ENCODE measurements at places on chromosomes 11 and 22. TPM values are rescaled to one million over a fixed set of nuclear protein-coding genes. Genes with fewer than 3 reads are reported as not detected.

The APOA4 gene
- not detected for total RNA-seq

The CALCA gene
- not detected for total RNA-seq

The ACTN3 gene
- under 0.01 TPM for total RNA-seq

The STK33 gene
- total RNA-seq: 2.3 TPM

The ZNF280B gene
- total RNA-seq: 1.9 TPM

DNA sequence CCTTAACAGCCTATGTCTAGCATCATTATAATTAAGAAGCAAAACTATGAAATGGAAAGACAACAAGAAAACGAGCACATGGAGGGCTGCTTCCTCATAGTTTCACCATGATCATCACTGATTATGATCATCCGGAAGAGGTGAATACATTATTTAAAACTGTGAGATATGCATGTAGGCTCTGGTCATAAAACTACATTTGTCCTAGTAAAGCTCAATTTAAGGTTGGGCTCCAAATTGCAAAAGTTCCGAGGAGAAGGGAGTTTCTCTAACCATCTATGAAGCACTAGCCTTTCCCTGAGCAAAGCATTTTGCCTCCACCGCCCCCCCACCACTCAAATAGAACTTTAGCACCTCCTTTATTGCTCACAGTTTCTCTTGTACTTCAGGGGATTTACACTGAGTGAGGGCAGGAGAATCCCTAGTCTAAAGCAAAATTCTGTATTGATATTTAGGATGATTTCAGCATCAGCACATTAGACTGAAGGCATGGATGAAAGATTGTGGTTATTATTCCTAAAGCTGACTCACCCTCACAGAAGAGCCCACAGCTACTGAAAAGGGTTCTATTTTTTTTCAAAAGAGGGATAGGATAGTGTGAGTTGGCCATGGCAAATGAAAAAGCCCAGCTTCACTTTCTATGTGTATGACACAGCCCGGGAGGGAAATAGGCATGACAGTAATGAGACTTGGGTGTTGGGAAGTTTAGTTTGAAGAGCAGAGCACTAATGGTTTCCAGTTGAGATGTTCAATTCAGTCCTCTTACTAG lies 203.4 kb downstream of the CADM1 start:
- peak; percentile 73 for DNase-seq

DNA sequence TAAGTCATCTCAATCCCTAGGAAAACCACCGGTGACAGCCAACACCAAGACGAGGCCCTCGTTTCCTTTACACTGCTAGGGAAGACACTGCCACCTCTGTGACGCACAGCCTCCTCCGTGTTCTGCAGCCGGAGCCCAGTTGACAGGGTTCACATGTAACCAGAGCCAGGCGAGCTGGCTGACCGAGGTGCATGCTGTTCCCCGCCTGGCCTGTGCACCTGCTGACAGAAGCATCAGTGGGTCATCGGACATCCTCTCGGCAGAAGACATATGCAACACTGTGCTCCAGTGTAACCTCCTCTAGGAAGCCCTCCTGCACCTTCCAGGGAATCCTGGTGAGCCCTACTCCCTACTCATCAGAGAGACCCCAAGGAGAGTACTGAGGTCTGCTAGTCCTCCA lies 114.2 kb upstream of the TP53AIP1 start:
- no peak for DNase-seq

DNA sequence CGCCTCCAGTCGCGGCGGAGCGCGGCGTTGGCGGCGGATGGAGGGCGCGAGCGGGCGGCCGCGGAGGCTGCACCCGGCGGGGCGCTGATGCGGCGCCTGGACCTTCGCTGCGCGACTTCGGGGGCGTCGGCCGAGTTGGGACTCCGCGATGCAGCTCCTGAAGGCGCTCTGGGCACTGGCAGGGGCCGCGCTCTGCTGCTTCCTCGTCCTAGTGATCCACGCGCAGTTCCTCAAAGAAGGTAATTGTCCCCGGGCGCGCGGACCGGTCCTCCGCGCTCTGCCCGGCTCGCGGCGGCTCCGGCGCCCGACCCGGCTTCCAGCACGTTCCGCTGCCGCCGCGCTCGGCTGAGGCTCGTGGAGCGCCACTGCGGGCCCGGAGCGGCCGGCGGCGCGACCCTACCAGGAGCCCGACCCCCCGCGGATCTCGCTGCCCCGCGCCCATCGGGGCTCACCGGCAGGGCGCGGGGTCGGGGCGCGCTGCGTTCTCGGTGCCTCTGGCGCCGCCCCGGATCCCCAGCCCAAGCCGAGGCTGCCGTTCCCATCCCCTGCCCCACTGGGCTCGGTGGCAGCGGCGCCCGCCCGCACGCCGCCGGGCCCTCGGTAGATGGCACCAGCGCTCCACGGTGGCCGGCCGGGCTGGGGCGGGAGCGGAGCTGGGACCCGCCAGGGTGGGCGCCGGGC lies 1251.2 kb downstream of the BRD1 start:
- no peak for DNase-seq

Measured in IMR-90 (cell line).